Hepatic stellate cell (primary cell): ENCODE measurements at places on chromosomes 2 and 18.

DNA sequence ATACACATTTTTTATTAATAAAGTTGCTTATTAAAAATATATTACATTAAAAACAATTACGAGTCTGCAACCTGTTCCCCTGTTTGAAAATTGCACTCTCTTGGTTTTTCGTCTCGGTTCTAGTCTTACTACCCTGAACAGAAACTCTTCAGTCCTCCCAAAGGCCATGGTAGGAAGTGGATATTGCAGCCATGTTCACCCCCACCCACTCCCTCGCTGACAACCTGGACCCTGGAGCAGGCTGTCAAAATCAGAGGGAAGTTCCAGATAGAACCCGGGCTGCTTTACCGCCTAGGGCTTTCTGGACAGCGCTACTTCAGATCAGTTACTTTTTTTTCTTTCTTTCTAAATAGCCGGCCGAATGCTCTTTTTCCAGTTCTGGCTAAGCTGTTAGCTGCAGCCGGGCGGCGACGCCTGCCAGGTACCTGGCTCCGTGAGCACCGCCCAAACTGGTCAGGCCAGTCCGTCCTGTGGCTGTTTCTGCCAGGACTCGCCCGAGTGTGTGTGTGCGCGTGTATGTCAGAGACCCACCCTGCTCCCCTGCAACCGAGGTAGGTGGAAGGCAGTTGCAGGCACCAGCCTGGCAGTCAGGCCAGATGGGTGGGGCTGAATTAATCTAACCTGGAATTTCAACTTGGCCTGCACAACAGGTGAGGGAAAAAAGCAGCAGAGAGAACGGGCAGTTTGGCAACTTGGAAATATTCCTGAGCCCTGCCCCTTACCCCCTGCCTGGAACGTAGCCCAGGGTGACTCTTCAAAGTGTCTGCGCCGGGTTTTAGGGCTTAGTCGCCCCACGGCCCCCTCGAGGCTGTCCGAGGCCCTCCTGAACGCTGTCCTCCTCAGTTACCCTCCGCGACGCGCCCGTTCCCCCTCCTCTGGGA lies 1.1 kb upstream of the TET3 start:
- no peak for DNase-seq

DNA sequence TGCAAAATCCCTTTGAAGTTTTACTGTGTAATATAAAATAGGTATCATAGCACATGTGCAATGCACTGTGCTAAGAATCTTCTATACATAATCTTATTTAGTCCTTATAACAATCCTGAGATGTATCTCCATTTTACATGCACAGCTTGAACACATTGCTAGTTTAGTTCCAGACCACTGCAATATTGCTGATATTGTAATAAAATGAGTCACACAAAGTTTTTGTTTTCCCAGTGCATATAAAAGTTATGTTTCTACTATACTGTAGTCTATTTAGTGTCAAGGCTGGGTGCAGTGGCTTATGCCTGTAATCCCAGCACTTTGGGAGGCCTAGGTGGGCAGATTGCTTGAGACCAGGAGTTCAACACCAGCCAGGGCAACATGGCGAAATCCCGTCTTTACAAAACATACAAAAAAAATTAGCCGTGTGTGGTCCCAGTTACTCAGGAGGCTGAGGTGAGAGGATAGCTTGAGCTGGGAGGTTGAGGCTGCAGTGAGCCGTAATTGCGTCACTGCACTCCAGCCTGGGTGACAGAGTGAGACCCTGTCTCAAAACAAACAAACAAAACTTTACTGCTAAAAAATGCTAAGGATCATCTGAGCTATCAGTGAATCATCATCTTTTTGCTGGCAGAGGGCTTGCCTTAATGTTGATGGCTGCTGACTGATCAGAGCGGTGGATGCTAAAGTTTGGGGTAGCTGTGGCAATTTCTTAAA lies 1.7 kb upstream of the USP14 start:
- DNase-seq = no peak

DNA sequence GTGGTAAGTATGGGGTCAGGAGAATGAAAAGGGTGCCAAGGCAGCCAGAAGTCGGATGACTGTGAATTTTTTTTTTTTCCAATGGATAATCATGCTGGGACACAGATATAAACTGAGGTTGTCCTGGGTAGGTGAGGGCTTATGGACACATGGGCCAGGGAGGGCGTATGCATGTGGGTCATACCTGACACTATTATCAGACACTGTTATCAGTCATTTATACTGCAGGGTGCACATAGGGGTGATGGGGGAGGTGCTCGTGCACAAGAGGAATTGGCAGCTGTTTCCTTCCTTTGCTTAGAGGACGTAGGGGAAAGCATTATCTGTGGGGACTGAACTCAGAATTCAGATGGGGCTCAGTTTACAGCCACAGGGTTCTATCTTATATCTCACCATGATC lies 10.1 kb downstream of the CTIF start:
- DNase-seq = no peak

DNA sequence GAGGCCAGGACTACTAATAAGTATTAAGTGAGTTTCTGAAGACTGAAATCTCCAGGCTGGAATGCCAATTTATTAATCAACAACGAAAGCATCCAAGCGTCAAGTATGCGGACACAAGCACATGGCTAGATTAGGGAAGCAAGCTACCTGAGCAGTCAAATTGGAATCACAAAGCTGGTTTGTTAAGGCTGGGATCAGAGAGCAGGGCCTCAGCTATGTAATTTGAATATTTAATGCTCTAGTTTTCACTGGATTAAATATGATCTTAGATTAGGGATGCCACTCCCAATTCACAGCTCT lies 5.7 kb downstream of the CCL20 start:
- no peak for DNase-seq

DNA sequence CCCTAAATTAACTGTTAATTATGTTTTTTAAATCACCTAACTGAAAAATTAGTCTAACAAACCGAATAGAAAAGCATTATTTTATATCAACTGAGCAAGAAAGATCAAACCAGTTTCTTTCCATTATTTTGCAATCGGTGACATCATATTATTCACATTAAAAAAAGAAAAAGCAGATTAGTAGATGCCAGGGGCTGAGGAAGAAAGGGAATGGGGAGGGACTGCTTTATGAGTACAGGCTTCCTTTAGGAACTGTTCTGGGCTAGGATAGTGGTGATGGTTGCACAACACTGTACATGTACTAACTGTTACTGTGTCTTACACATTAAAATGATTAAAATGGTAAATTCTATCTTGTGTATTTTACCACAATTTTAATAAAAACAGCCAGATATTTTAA lies 59.3 kb downstream of the COBLL1 start:
- DNase-seq = no peak

DNA sequence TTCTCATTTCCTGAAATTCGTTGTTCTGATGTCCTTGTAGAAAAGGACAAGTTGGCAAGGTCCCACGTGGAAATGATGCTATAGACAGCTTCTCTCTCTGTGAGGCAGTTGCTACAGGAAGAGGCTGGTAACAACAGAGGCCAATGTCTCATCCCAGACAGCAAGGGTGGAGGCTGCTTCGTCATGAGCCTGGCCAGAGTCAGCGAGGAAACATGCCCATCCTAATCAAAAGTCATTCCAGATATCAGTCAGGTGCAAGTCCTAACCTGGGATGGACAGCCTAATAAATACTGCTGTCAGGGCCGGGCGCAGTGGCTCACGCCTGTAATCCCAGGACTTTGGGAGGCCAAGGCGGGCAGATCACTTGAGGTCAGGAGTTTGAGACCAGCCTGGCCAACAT lies 6.4 kb upstream of the SMAD7 start:
- no peak for DNase-seq

GRCh38 chr2:188345831-188346458 lies 54.3 kb downstream of the GULP1 start:
- no peak for DNase-seq

- no peak for DNase-seq
Measured at GRCh38 chr2:12081481-12082210, 335.2 kb downstream of the LPIN1 start.

DNA sequence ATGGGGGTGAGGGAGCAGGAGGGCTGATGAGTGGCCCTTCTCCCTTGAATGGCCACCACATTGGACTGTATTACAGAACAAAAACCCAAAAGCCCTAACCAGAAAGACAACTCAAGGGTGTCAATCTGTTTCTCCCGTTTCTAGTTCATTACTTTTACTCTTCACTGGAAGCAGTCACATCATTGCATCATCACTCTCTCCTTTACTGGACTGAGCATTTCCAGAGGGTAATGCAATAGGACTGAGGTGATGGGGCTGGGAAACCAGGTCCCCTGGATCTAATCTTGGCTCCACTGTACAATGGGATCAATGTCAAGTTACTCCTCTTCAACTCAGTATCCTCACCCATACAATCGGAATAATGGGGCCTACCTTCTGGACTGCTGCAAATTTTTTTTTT lies 56.1 kb downstream of the BCL2 start:
- DNase-seq = no peak

DNA sequence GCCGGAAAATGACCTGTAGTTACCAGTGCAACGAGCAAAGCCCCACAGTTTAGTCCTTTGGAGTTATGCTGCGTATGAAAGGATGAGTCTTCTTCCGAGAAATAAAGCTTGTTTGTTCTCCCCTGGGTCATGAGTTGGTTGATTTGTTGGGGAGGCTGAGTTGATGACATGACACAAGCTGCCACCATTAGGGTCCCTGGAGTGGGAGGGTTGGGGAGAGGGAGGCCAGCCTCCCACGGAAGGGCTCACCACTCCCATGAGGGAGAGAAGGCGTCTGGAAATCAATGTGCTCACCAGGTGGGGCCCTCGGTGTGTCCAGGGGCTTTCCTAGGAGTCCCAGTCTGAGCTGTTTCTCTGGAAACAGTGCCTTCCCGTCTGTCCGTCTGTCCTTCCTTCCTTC lies 7.4 kb upstream of the DGKD start:
- no peak for DNase-seq

DNA sequence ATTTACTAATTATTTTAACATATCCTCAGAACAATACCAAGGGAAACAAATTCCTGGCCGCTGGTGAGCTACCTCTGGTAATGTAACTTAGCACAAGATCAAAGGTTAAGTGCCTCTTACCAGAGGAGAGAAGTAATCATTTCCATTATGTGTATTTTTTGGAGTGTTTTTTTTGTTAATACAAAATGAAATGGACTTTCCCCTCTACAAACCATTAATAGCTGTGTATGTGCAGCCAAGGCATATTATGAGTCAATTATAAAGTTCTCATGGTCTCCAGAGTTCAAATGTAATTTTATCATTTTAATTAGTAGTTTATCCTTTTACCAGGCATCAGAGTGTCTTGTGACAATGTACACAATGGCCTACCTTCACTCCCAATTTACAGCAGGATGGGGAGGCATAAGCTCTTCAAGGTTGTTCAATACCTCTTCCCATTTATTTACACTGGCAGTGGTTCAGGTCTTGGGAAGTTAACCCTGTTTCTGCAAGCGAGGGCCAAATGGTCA lies 242.2 kb downstream of the TGIF1 start:
- DNase-seq = no peak

DNA sequence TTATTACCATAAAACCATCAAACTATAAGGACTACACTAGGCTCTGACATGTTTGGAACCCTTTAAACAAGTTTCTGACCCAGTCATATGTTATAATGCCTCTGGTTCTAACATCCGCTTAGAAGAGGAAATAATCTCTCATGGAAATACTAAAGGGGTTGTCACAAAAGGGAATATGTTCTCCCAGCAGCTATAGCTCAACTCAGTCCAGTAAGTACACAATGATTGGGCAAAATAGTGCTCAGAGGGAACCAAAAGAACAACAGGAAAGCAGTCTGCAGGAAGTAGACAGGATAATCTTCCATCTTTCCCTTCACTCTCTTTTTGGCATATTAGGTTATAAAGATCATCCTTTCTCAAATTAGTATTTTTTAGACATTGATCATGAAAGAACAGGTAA lies 4.3 kb downstream of the SRBD1 start:
- DNase-seq = no peak

- no peak for DNase-seq
Measured at GRCh38 chr2:236338495-236339184, 74.4 kb upstream of the ASB18 start.

DNA sequence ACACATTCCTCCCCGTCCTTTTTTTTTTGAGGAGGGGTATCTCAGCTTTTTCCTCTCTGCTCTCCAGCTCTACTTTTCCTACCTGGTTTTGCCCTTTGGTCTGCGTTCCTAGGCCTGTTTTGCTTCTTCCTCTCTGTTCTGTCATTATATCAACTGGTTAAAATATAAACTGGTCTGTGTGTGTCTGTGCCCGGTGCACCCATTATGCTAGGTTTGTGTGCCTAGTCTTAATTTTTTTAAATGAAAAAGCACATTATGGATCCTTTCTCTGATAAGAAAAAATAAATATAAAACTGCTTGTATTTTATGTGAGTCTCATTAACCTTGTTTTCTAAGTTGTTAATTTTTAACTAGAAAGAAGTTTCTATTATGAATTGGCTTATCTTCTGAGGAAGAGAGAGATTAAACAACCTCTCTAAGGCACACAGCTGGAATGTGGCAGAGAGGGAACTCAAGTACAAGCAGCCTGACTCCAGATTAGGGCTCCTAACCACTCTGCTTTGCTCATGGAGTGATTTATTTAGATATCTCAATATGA lies 17.4 kb downstream of the SLC38A11 start:
- DNase-seq = no peak
